ENCODE measurements at places on chromosomes 16 and 17. TPM values are rescaled to one million over a fixed set of nuclear protein-coding genes. Genes with fewer than 3 reads are reported as not detected.

Gene GINS2
- 87.2 TPM for total RNA-seq

Gene KCNH6
- not detected for total RNA-seq

Gene FBXW10B
- 1.0 TPM for total RNA-seq

Gene ZFHX3
- total RNA-seq: 0.34 TPM

Gene CHST4
- total RNA-seq: not detected

Gene RND2
- 0.07 TPM for total RNA-seq

Gene CCDC40
- total RNA-seq: 0.15 TPM

Gene DYNLRB2
- not detected for total RNA-seq

Gene CD2BP2
- total RNA-seq: 104 TPM

Gene GLP2R
- not detected for total RNA-seq

Gene C16orf87
- total RNA-seq: 40.8 TPM

Gene BAIAP2
- total RNA-seq: 4.3 TPM

Gene PPY
- total RNA-seq: not detected

Gene COG7
- 24.1 TPM for total RNA-seq

Gene IRF8
- total RNA-seq: 166 TPM

Gene LPCAT2
- total RNA-seq: 1.5 TPM

Gene ZNF469
- 0.59 TPM for total RNA-seq

Gene ANTKMT
- 41.3 TPM for total RNA-seq

Gene MARVELD3
- total RNA-seq: not detected

Gene ITGAL
- total RNA-seq: 287 TPM

Gene CLEC19A
- total RNA-seq: not detected

Gene CHST5
- not detected for total RNA-seq

Gene LRRC37A3
- total RNA-seq: 6.8 TPM

Gene EVPLL
- total RNA-seq: not detected

Gene RBFOX1
- total RNA-seq: not detected

Gene LDHD
- 0.26 TPM for total RNA-seq

Gene FOXF1
- total RNA-seq: not detected

Gene CCL1
- 264 TPM for total RNA-seq

Gene PYY
- total RNA-seq: 0.36 TPM

Gene PDF
- total RNA-seq: 17.4 TPM

Gene CNGB1
- total RNA-seq: not detected

Gene CSNK2A2
- total RNA-seq: 99.6 TPM

Gene PAM16
- 106 TPM for total RNA-seq

Gene OTOA
- total RNA-seq: 0.10 TPM

Gene KRTAP9-6
- total RNA-seq: not detected

Gene MYO15A
- 0.34 TPM for total RNA-seq

Gene MEFV
- total RNA-seq: not detected

Data from activated T-helper 1 cell treated with anti-CD3 and anti-CD28 coated beads, Interleukin-12 subunit alpha, Interleukin-12 subunit beta, Interleukin-2, Interleukin-4 antibody, amounts not matched to agents 30 ng/mL and 10 ng/mL and 1 ng/mL, durations not matched to agents 14 hours and 24 hours and 36 hours (primary cell).